ENCODE measurements at places on chromosomes 5 and 9. TPM values are rescaled to one million over a fixed set of nuclear protein-coding genes. Genes with fewer than 3 reads are reported as not detected.

- no peaks in the 10 kb centered on the region for H3K27me3 ChIP-seq
- H3K4me3 ChIP-seq = no peak overlapping the region
- peak overlapping the region; percentile 29 for H3K27ac ChIP-seq
- peak; percentile 68 for DNase-seq
- H3K4me1 ChIP-seq = peaks cover 1% of the 10 kb centered on the region
Observed at GRCh38 chr5:158170060-158170459, 311.1 kb upstream of the CLINT1 start.

DNA sequence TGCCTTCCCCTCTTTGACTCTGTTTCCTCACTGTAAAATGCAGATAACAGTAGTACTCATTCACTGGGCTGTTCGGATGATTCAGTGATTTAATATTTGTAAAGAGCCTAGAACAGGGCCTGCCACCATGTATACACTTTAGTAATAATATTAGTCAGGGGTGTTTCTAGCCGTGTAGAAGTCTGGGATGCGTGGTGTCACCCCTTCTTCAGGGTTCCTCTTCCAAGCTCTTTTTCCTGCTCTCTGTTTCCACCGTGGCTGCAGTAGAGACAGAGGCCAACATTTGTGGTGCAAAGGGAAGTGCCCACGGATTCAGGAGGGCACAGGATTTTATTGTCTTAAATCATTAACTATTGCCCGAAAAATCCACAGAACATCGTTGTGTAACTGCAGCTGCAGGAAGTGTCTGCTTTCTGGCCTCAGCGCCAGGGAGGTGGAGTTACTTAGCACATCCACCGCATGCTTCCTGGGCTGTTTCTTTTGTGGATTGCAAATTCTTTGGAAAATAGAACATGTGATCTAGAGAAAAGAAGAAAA lies 61.7 kb downstream of the TRIO start:
- no peaks in the 10 kb centered on the region for H3K27me3 ChIP-seq
- H3K4me3 ChIP-seq = no peak overlapping the region
- H3K36me3 ChIP-seq = no peaks in the 10 kb centered on the region
- peak overlapping the region; percentile 80 for H3K27ac ChIP-seq
- H3K4me1 ChIP-seq = peaks cover 18% of the 10 kb centered on the region
- peak; percentile 83 for DNase-seq

DNA sequence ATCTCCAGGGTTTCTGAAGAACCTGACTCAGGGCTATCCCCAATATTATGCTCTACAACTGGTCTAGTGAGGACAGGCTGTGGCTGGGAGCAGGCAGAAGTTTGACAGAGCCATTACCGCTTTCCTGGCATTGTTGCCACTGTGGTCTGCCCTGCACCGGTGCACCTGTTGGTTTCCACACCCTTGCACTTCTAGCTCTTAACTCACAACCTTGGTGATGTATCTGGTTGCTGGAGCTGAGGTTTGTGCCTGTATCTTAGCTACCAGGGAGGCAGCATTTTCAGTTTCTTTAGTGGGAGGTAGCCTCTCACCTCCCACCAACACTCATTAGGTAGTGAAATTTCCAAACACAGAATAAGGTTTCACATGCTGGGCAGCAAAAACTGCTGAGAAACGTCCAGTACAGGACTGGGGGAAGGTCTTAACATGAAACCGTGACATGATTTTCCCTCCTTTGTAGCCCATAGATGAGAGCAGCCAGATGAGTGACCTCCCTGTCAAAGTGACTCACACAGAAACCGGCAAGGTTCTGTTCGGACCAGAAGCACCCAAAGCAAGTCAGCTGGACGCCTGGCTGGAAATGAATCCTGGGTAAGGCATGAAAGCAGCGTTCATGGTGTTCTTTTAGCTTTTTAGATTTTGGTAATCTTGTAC lies 57.7 kb downstream of the SMARCA2 start:
- no peak overlapping the region for H3K4me3 ChIP-seq
- no peaks in the 10 kb centered on the region for H3K4me1 ChIP-seq
- peaks cover 8% of the 10 kb centered on the region for H3K36me3 ChIP-seq
- no peak overlapping the region for H3K27ac ChIP-seq
- H3K27me3 ChIP-seq = no peaks in the 10 kb centered on the region

DNA sequence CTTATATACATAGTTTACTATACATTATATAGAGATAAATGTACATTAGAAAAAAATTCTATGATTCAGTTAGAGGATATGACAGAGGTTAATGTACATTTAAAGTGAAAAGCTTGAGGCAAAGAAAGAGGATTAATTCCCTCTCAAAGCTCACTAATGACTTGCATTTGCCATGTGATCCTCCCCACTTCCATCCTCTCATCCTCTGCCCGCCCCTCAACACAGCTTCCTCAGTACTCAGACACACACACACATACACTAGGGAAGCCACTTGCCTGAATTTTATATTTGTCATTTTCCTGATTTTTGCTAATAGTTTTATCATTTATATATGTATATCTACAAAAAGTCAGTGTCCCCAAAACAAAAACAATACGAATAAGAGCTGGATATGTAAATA lies 764.5 kb downstream of the EFNA5 start:
- no peaks in the 10 kb centered on the region for H3K4me1 ChIP-seq
- H3K27me3 ChIP-seq = no peaks in the 10 kb centered on the region
- no peak overlapping the region for H3K27ac ChIP-seq
- no peaks in the 10 kb centered on the region for H3K36me3 ChIP-seq
- no peak overlapping the region for H3K4me3 ChIP-seq
- no peak for DNase-seq

The UNC5A gene
- total RNA-seq = not detected

The FBP2 gene
- not detected for total RNA-seq

The MOB3B gene
- 39.6 TPM for total RNA-seq

The ADAMTS12 gene
- total RNA-seq = 0.42 TPM

The AP3B1 gene
- total RNA-seq = 62.6 TPM

The LCN10 gene
- total RNA-seq = 3.3 TPM

All from colonic mucosa (tissue), 4 donors.